ENCODE measurements at places on chromosomes 6 and 20.

DNA sequence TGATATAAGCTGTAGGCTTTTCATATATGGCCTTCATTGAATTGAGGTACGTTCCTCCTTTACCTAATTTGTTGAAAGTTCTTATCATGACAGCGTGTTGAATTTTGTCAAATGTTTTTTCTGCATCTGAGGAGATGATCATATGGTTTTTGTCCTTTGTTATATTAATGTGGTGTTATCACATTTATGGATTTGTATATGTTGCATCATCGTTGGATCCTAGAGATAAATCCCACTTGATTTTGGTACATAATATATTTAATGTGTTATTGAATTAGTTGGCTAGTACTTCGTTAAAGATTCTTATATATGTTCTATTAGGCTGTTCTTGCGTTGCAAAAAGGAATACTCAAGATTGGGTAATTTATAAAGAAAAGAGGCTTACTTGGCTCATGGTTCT is 8.6 kb upstream of the WFDC9 start:
- DNase-seq = no peak

GRCh38 chr6:150271501-150272263 is 97.1 kb upstream of the IYD start:
- DNase-seq = no peak

DNA sequence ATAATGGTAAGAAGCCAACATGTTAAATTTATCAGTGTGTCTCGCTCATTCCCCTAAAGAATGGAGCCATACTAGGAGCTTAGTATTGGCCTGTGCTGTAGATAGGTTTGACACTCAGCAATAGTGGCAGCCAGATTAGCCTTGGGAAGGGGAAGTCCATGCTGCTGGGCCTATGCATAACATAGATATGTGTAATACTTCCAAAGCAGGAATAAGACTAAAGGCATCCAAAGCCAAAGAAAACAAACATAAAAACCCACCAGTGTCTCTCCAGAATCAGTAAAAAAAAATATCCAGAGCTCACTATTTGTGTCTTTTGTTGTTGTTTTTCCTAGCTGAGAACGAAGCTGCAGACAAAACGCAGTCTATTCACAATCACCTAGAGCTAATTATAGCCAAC is 104.2 kb upstream of the STXBP5 start:
- DNase-seq = no peak

DNA sequence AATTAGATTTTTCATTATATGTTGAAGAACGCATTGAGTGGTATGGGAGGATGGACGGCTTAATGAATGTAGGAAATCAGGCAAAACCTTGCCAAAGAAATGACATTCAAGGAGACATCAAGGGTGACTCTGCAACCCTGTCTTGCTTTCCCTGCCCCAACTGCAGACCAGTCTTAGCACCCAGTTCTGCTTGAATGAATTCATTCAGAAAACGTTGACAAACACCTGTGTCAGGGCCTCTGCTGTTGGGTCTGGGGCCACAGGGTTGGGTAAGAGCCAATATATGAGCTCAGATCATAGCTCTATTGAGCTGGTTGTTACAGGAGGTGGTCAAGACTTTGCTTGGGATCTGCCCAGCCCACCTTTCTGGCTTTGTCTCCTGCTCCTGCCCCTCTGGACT is 7.7 kb upstream of the ASXL1 start:
- DNase-seq = no peak

DNA sequence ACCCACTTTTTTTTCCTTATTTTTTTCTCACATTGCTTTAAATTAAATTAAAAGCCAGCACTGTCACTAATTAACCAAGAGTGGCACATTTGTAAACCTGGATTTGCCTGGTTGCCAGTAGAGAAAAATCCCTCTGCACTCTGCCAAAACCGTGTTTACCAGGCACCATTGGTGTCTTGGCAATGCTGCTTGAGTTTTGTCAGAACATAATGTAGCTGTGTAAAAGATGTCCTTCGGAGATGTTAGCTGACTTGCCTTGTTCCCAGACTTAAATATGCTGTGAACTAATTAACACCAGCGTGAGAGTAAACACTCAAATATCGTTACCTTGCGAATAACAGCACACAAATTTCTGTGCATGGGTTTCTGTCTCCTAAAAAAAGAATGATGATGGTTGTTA is 694.9 kb upstream of the ID4 start:
- no peak for DNase-seq

- DNase-seq = no peak
Measured at GRCh38 chr6:72977114-72977513, 248.2 kb downstream of the KHDC1L start.

DNA sequence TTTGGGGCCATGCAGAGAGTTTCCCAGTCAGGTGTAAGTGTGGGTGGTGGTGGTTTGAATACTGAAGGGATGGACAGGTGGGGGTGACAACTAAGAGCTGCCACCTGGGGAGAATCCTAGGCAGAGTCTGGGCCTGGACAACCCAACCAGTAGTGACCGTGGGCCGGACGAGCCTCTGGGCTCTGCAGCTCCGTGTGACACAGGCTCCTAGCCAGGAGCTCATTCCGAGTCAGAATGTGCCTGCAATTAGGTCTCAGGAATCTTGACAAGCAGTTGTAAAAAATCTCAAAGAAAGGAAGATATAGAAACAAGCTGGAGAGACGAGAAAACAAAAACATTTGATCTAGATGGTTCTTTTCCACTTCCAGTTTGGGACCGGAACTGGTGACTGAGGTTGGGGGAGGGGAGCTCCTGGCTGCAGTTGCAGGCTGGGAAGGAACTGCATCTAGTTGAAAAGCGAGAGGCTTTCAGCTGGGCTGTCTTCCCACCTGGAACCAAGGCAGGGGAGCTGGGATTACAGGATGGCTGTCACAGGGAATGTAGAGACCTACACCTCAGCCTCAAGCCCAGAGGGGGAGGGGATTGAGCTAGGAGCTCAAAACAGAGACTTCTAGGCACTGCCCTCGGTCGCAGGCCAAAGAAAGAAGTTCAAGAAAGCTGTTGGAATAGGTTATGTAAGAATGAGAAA is 156.9 kb downstream of the PAX1 start:
- DNase-seq = no peak

GRCh38 chr6:139580592-139581484 is 206.4 kb upstream of the CITED2 start:
- no peak for DNase-seq

DNA sequence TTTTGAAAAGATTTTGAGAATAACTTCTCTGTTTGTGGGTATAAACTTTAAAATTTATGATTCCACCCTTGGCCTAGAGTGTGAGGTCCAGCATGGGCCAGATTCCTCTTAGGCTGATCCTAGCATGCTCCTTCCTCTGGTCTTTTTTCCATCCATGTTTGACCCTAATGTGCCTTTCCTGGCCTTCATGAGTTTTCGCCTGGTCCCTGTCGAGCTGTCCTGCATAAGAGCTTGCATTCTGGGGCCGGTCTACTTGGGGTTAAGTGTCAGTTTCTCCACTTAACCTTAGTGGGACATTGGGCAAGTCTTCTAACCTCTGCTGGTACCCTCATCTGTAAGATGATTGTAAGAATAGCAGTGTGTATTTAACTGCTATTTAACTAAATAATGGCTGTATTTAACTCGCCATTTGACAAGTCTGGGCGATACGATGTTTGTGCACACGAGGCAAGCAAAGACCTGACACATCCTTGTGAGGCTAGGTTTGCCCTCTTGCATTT is 40.7 kb upstream of the TAGAP start:
- DNase-seq = no peak

DNA sequence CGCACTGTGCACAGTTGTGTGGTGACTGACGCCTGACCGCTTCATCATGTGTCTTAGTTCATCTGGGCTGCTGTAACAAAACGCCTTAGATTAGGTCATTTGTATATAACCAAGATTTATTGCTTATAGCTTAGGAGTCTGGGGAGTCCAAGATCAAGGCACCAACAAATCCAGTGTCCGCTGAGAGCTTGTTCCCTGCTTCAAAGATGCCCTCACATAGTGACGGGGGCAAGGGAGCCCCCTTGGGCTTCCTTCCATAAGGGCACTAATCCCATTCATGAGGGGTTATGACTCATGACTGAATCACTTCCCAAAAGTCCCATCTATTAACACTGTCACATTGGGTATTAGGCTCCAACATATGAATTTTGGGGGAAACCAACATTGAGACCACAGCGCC is 34.6 kb downstream of the CYP24A1 start:
- DNase-seq = no peak

GRCh38 chr6:75940564-75940963 is 131.9 kb downstream of the IMPG1 start:
- no peak for DNase-seq

DNA sequence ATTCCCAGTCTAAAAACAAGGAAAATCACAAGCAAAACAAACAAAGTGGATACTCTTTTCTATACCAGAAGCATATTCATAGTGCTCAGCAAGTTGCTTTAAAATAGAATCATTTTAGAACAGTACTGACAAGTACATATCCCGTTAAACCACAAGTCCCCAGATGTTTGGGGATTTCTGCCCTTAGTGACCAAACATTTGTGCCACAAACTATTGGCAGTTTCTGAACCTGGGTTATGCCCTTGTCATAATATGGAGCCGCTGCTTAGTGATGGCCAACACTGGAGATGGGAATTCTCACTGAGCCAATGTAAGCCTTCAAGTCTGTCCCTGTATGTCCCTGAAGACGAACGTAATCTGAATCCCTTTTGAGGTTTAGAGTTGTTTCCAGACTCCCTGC is 436.7 kb upstream of the JAG1 start:
- no peak for DNase-seq

- no peak for DNase-seq
Measured at GRCh38 chr6:153160221-153160620, 29.1 kb upstream of the RGS17 start.

GRCh38 chr6:36745836-36746235 is 48.2 kb downstream of the RAB44 start:
- no peak for DNase-seq

GRCh38 chr6:167578371-167578901 is 248.3 kb upstream of the AFDN start:
- no peak for DNase-seq

DNA sequence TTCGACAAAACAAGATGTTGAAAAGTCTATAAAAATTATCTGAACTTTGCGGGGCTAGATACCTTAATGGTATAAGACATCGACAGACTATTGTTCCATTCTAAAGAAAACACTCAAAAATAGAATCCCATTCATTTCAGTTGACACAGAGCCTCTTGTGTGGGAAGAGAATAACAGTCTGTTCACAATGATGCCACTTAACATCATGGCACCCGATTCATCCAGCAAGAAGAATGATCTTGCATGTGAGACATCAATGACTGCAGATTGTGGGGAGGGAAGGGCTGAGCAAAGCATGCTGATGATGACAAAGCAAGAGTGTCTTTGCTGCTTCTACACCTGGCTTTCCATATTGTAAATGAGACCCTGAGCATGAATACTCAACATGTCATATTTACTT is 49.7 kb upstream of the ARMH2 start:
- DNase-seq = no peak

DNA sequence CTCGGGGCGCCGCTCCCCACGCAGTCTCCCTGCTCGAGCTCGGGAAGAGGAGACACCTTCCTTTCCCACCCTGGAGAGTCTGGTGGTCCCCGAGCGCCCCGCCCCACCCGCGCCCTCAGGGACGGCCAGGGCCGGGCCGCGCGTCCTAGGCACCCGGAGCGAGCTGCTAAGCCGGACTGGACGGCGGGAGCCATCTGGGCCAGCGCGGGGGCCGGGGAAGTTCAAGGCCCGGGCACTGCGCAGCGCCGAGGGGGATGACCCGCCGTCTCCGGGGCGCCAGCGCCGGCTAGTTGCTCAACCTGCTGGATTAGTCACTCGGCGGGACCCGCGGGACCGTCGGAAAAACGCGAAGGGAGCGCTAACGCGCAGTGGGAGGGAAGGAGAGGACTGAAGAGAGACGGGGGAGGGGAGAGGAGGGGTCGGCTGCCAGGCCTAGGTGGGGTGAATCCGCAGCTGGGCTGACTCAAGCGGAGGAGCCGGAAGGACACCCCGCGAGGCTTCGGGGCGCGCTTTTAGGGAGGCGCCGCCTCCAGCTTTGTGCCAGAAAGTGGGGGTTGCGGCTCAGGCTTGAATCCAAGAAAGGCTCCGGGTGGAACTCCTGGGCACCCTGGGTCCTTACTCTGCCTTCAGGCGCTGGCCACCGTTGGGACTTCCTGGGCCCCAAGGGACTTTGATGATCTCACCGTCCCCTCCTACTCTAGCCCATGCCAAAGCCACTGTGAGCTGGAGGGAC is 75.7 kb upstream of the FOXP4 start:
- DNase-seq = no peak

DNA sequence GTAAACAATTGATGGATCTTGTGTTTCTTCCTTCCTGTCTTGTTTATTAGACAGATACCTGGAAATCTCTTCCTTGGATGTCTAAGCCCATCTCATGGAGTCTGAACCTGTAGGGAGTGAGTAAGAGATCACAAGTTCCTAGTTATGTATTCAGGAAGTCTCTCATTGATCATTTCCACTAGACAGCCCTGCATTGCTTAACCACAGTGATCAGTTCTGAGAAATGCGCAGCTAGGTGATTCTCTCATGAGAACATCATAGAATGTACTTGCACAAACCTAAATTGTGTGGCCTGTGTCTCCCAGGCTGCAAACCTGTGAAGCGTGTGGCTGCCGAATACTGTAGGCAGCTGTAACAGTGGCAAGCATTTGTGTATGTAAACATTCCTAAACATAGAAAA is 39.1 kb downstream of the FAM120B start:
- no peak for DNase-seq

GRCh38 chr6:119686644-119687043 is 337.1 kb upstream of the MAN1A1 start:
- no peak for DNase-seq

DNA sequence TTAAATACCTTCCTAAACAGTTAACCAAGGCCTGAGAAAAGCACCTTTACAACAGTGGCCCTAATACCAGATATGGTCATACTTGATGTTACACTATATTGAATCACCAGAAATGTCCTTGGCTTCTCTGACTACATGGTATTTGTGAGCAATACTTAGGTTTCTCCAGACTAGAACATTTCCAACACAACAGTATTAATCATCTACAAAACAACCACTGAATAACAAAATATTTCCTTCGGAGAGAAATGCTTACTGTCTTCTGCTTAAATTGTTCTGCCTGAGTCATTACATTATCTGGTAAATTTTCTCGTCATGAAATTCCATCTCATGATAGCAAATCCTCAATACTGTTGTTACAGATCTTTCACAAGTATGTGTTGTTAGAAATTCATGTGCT is 252.9 kb upstream of the RUNX2 start:
- no peak for DNase-seq

DNA sequence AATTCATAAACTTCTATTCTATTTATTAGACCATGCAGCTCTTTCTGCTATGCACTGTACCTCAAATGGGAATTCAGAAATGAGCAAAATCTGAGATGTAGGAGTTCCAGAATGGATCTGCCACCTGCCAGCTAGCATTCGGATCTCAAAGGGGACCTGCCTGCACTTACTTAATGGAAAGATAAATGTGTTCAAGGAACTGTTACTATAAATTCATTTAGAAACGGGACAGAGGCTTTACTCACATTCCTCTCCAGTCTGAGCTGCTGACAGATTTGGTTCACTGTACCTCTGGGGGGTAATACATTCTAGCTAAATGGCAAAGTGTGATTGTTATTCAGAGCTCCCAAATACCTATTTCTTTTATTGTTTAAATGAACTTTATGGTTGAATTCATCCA is 384.1 kb downstream of the GRIK2 start:
- no peak for DNase-seq

- DNase-seq = no peak
Measured at GRCh38 chr6:44122801-44123200, 4.5 kb downstream of the MRPL14 start.

GRCh38 chr6:131122516-131122915 is 12.8 kb upstream of the AKAP7 start:
- no peak for DNase-seq

All from esophagus squamous epithelium (tissue), 5 donors.